Naive thymus-derived CD8-positive, alpha-beta T cell (primary cell): ENCODE measurements at places on chromosomes 1 and 21. TPM values are rescaled to one million over a fixed set of nuclear protein-coding genes. Genes with fewer than 3 reads are reported as not detected.

The BCL2L15 gene
- not detected for polyA plus RNA-seq

The PTGFRN gene
- polyA plus RNA-seq, result not detected

The PIGR gene
- not detected for polyA plus RNA-seq

The DIP2A gene
- polyA plus RNA-seq, result 26.8 TPM

The DNAJC28 gene
- polyA plus RNA-seq, result 0.89 TPM

The CD48 gene
- polyA plus RNA-seq, result 213 TPM

The TNFSF4 gene
- polyA plus RNA-seq, result 0.29 TPM

DNA sequence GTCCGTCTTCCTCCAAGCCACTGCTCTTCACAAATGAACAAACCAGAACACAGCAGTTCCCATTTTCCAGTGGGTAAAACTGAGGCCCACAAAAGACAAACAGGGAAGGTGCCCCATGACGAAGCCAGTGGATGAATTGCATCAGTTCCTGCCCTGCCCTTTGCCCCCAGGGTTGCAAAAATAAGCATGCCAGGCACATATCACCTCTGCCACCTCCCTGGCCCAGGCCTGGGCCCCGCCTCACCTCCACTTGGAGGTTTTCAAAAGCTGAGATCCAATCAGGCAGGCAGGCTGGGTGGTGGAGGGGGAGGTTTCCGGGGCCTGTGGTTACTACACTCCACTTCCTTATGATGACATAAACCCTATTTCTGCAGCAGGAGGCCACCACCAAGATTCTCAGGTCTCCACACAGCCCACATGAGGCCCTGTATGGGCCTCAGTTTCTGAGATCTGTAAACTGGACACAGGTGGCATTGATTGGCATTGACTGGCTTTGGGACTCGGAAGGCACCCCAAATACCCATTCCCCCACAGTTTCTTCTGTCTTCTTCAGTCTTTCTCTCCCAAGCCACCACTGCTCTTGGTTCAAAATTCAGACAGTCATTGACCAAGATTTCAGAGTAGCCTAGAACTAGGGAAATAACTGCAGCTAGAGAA lies 4.1 kb downstream of the KIF21B start:
- peaks cover 89% of the 10 kb centered on the region for H3K4me1 ChIP-seq
- H3K4me3 ChIP-seq, result peak overlapping the region; percentile 96
- peak; percentile 88 for DNase-seq
- peak overlapping the region; percentile 98 for H3K27ac ChIP-seq
- no peaks in the 10 kb centered on the region for H3K36me3 ChIP-seq

DNA sequence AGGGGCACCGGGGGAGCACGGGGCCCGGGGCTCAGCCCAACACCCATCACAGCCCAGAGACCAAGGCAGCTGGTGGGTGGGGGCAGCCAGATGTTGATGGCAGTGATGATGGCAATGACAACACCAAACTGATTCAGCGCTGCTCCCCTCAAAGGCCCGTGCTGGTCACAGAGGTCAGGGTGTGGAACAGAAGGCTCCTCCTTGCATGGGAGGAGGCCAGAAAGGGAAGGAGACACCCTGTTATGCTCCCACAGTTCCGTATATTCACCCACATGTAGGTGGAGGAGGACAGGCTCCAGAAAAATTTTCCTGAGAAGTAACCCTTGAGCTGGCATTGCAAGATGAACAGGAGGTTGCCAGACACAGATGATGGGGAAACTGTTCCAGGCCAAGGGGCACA lies 414 bp downstream of the GUCA2B start:
- peaks cover 7% of the 10 kb centered on the region for H3K27me3 ChIP-seq
- no peak overlapping the region for H3K4me3 ChIP-seq
- H3K27ac ChIP-seq, result no peak overlapping the region
- peaks cover 7% of the 10 kb centered on the region for H3K4me1 ChIP-seq

DNA sequence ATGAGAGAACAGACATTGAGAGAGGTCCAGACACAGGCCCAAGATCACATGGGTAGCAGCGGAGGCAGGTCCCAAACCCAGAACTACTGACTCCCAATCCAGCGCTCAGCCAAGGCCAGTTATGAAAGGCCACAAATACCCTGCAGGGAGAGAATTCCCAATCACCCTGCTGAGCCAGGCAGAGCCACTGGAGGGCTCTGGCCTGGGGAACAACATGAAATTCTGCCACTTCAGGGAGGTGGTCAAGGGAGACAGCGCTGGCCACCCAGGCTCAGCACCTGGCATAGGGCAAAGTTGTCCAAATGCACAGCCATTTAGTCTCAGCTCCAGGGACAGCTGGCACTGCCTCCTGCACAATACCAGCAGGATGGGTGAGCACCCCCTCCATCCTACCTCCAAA lies 27.5 kb downstream of the SLC9A1 start:
- no peaks in the 10 kb centered on the region for H3K27me3 ChIP-seq
- H3K36me3 ChIP-seq, result peaks cover 10% of the 10 kb centered on the region
- no peak overlapping the region for H3K4me3 ChIP-seq
- H3K4me1 ChIP-seq, result peaks cover 11% of the 10 kb centered on the region
- DNase-seq, result no peak

DNA sequence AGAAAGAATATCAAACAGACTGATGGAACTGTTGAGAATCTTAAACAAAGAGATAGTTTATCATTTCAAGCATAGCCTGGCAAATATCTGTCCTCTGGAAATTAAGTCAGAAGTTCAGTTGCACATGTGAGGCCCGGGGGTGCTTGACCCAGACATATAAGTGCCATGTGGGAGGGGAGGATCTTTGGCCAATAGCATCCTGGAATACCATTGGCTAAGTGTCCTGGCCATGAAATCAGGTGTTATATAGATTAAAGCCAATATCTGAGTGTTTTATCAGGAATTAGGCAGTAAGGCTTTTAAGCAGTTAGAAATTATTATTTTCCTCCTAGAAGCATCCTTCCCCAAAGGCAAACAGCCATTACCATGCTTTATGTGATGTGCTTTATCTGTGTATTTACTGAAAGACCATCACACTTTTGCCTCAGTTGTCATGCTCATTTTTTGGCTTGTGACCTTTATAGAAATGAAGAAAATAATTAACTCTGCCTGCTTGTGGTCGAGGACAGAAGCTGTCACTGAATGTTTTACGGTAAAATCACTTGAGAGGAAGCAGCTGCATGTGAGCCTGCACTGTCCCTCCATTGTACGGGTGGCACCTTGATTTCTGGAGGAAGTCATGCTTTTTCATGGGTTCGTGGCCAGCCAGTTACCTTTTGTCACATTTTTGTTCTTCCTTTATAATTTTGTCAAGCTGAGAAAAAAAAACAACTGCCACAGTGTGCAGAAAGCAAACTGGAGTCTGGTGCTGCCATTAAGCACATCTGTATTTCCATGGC lies 259.9 kb upstream of the FMN2 start:
- no peaks in the 10 kb centered on the region for H3K36me3 ChIP-seq
- DNase-seq, result no peak
- no peak overlapping the region for H3K4me3 ChIP-seq
- no peaks in the 10 kb centered on the region for H3K27me3 ChIP-seq
- peaks cover 2% of the 10 kb centered on the region for H3K4me1 ChIP-seq

GRCh38 chr1:206512851-206513180 lies 5.5 kb downstream of the RASSF5 start:
- peaks cover 15% of the 10 kb centered on the region for H3K27me3 ChIP-seq
- H3K4me3 ChIP-seq, result no peak overlapping the region
- DNase-seq, result no peak
- peaks cover 13% of the 10 kb centered on the region for H3K4me1 ChIP-seq
- no peaks in the 10 kb centered on the region for H3K36me3 ChIP-seq
- no peak overlapping the region for H3K27ac ChIP-seq

- no peaks in the 10 kb centered on the region for H3K36me3 ChIP-seq
- H3K4me1 ChIP-seq, result no peaks in the 10 kb centered on the region
- DNase-seq, result no peak
- no peak overlapping the region for H3K27ac ChIP-seq
Observed at GRCh38 chr1:81920245-81920740, 119.6 kb downstream of the ADGRL2 start.

DNA sequence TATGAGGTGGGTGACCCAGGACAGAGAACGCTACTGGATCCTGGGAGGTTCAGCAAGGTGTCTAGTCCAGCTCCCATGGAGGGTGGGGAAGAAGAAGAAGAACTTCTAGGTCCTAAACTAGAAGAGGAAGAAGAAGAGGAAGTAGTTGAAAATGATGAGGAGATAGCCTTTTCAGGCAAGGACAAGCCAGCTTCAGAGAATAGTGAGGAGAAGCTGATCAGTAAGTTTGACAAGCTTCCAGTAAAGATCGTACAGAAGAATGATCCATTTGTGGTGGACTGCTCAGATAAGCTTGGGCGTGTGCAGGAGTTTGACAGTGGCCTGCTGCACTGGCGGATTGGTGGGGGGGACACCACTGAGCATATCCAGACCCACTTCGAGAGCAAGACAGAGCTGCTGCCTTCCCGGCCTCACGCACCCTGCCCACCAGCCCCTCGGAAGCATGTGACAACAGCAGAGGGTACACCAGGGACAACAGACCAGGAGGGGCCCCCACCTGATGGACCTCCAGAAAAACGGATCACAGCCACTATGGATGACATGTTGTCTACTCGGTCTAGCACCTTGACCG lies 8.6 kb upstream of the PIGV start:
- H3K4me3 ChIP-seq, result no peak overlapping the region
- H3K27me3 ChIP-seq, result no peaks in the 10 kb centered on the region
- peaks cover 84% of the 10 kb centered on the region for H3K36me3 ChIP-seq
- peak overlapping the region; percentile 34 for H3K27ac ChIP-seq
- H3K4me1 ChIP-seq, result peaks cover 41% of the 10 kb centered on the region

DNA sequence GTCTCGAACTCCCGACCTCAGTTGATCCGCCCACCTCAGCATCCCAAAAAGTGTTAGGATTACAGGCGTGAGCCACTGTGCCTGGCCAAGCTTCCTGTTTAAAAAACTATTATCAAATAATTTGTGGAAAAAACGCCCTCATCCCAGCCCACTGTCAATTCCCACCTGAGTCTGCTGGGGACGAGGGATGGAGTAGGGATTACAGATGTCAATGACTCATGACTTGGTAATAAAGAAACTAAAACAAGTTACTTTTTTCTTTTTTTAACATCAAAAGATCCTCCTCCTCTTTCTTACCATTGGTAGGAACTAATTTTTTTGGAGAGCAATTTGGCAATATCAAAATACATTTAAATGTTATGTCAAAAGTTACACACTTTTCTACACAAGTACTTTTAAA lies 9.7 kb downstream of the CNN3 start:
- no peaks in the 10 kb centered on the region for H3K36me3 ChIP-seq
- H3K4me1 ChIP-seq, result peaks cover 15% of the 10 kb centered on the region
- no peak for DNase-seq
- no peaks in the 10 kb centered on the region for H3K27me3 ChIP-seq
- no peak overlapping the region for H3K4me3 ChIP-seq
- no peak overlapping the region for H3K27ac ChIP-seq

GRCh38 chr1:25871086-25871703 lies 4.3 kb downstream of the PAQR7 start:
- no peak for DNase-seq
- no peak overlapping the region for H3K27ac ChIP-seq
- no peaks in the 10 kb centered on the region for H3K36me3 ChIP-seq
- peaks cover 13% of the 10 kb centered on the region for H3K4me1 ChIP-seq
- no peak overlapping the region for H3K4me3 ChIP-seq

DNA sequence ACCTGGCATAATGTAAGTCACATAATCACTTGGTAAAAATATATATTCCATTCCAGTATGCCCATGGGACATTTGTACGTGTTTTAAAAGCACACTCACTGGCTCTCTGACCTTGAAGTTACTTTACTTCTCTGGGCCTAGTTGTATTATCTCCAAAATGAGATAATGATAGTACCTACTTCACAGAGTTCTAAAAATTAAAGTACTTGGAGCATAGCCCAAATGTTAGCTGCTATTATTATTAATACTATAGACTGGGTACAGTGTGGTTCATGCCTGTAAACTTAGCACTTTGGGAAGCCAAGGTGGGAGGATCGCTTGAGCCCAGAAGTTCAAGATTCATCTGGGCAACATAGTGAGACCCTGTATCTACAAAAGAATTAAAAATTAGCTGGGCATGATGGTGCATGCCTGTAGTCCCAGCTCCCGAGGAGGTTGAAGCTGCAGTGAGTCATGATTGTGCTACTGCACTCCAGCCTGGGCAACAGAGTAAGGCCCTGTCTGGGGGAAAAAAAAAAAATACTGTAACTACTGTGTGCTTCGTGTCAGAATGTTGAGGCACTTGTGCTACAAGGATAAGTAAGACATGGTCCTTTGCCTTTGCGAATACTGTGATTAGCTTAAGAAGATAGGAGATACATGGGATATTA lies 45.7 kb downstream of the TDRD5 start:
- H3K27me3 ChIP-seq, result peaks cover 9% of the 10 kb centered on the region
- no peaks in the 10 kb centered on the region for H3K36me3 ChIP-seq
- no peak overlapping the region for H3K27ac ChIP-seq
- no peak overlapping the region for H3K4me3 ChIP-seq
- no peaks in the 10 kb centered on the region for H3K4me1 ChIP-seq
- no peak for DNase-seq

DNA sequence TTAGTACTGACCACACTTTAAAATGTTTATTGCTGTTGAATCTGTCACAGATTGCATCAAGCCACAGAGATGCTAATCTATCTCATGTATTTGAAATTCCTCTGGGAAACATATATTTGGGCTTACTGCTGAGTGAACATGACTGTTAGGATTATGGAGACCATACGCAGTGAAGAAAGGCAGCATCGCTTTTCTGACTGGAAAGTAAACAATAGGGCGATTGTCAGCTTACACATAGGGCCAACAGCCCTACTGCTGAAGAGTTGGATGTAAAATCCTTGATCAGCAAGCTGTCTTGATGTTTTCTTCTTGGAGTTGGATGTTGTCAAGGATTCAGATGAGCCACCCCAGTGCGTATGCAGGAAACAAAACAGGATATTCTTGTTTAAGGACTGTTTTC lies 368.7 kb upstream of the ADGRL2 start:
- no peak for DNase-seq
- H3K27me3 ChIP-seq, result no peaks in the 10 kb centered on the region
- H3K4me1 ChIP-seq, result no peaks in the 10 kb centered on the region
- no peak overlapping the region for H3K27ac ChIP-seq

- peaks cover 2% of the 10 kb centered on the region for H3K36me3 ChIP-seq
- DNase-seq, result no peak
- H3K27ac ChIP-seq, result no peak overlapping the region
- H3K27me3 ChIP-seq, result peaks cover 39% of the 10 kb centered on the region
- H3K4me1 ChIP-seq, result no peaks in the 10 kb centered on the region
- H3K4me3 ChIP-seq, result no peak overlapping the region
Observed at GRCh38 chr21:26966649-26967061, 233 bp downstream of the ADAMTS5 start.

GRCh38 chr1:59414406-59415133 lies 117.7 kb downstream of the FGGY start:
- no peak for DNase-seq
- H3K4me3 ChIP-seq, result no peak overlapping the region
- H3K27me3 ChIP-seq, result no peaks in the 10 kb centered on the region
- no peak overlapping the region for H3K27ac ChIP-seq
- no peaks in the 10 kb centered on the region for H3K36me3 ChIP-seq

GRCh38 chr1:34785231-34785874 lies 4.3 kb downstream of the GJB3 start:
- no peak overlapping the region for H3K4me3 ChIP-seq
- peaks cover 25% of the 10 kb centered on the region for H3K27me3 ChIP-seq
- no peak for DNase-seq
- no peaks in the 10 kb centered on the region for H3K36me3 ChIP-seq
